ENCODE measurements at places on chromosomes 3 and 15. TPM values are rescaled to one million over a fixed set of nuclear protein-coding genes. Genes with fewer than 3 reads are reported as not detected.

The KIF15 gene
- total RNA-seq, result 2.3 TPM

The UPK1B gene
- total RNA-seq, result not detected

The CLDN18 gene
- 472 TPM for total RNA-seq

DNA sequence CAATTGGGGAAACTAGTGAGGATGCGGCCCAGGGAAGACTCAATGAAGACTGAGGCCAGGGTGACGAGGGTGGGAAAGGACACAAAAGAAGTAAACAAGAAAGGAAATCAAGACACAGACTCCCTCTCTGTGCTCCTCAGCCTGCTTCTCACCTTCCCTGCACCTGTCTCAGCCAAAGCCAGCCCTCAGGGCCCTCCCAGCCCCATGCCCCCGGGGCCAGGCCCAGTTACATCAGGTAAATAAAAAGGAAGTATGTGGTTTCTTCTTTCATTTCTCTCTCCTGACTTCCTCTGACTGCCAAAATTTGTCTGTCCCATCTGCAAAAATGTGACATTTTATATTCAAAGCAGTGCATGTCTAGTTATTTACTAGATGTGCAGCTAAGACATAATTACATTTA is 328.0 kb downstream of the UACA start:
- no peaks in the 10 kb centered on the region for H3K27me3 ChIP-seq
- H3K27ac ChIP-seq, result no peak overlapping the region
- H3K4me3 ChIP-seq, result no peak overlapping the region
- DNase-seq, result no peak

DNA sequence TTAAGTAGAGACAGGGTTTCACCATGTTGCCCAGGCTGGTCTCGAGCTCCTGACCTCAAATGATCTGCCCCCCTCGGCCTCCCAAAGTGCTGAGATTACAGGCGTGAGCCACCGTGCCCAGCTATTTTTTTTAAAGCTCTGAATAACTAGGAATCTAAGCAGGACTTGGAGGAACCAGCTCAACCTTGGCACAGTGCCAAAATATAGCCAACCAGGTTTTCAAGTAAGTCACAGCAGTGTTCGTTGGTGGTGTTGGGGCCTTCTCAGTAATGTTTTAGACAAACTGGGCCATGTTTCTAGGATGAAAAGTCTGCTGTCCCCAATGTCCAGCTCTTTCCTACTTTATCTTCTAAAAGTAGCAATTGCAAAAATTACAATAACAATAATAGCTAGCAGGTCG is 6.4 kb upstream of the ADAM10 start:
- no peak overlapping the region for H3K4me3 ChIP-seq
- H3K4me1 ChIP-seq, result no peaks in the 10 kb centered on the region
- H3K36me3 ChIP-seq, result no peaks in the 10 kb centered on the region
- no peak overlapping the region for H3K27ac ChIP-seq
- no peak for DNase-seq
- no peaks in the 10 kb centered on the region for H3K27me3 ChIP-seq

Measured in upper lobe of left lung (tissue), 6 donors.